ENCODE measurements at places on chromosomes 12 and 14. TPM values are rescaled to one million over a fixed set of nuclear protein-coding genes. Genes with fewer than 3 reads are reported as not detected.

AMN gene
- not detected for total RNA-seq

GYS2 gene
- total RNA-seq: not detected

AQP6 gene
- not detected for total RNA-seq

IL23A gene
- not detected for total RNA-seq

AQP2 gene
- total RNA-seq: not detected

HOXC12 gene
- total RNA-seq: not detected

KRT77 gene
- not detected for total RNA-seq

Measured in endothelial cell of umbilical vein (primary cell).